ENCODE measurements at places on chromosomes 12 and 14.

DNA sequence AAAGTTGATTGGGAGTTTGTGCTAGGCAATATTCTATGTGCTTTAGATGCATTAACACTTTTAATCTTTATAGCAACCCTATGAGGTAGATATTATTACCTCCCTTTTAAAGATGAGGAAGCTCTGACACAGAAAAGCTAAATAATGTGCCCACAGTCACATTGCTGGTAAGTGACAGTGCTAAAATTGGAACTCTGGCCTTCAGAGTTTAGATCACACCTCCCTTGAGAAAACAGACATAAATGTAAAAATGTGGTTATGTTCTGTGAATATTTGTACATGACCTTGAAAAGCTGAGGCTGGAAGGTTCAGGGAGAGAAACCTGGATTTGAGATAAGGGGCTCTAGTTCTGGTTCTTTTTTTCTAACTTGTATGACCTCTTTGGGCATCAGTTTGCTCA is 1.9 kb downstream of the ABHD4 start:
- DNase-seq, result no peak

DNA sequence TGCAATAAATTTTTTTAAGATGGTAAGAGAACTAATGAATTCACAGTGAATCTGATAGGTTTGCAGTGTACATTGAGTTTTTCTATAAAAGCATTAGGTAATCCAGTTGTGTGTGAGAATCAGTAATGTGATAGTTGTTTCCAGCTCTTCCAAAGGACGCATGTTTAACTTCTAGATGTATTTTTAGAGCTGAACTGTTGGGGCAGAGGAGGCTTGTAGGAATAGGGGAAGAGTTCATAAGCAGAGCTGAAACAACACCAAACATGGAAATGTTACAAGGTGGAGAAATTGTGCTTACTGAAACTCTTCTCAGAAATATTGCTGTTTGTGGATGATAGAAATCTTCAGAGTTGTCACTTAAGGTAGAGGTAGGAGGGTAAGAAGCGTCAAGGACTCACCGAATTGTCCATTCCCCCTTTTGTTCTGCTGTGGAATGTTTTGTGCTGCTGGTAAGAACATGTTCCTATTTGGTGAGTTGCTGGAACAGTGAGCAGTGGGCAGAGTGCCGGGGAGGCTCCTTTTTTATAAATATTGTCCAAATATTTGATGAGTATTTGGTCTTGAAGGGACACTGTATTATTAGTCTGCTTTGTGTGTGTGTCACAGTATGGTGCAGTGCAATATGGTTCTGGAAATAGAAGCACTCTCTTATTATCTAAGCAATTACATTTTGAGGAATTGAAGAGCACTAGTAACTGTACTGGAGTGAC is 76.7 kb downstream of the ANO6 start:
- DNase-seq, result no peak

- no peak for DNase-seq
Measured at GRCh38 chr14:19743256-19743655, at the start of gene OR4Q3. OR4Q3 (plus strand) TSS chr14:19743571.

DNA sequence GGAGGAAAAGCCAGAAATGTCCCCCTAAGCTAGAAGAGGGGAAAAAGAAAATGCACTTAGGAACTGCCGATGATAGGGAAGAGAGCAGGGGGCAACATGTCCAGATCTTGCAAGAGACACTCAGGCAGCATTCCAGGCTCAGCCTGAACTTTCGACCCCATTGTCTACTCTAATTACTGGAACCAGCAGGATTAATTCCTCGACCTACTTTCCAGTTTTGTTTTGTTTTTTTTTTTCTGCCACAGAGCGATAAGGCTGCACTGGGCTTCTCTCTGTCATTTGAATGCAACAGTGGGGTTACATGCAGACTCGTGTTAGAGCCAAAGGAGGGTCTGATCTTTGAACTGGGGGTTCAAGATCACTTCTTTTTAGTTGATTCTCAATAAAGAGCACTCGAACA is 68.7 kb upstream of the MED13L start:
- DNase-seq, result no peak

GRCh38 chr12:127819056-127819455 is 447.9 kb upstream of the TMEM132C start:
- no peak for DNase-seq

DNA sequence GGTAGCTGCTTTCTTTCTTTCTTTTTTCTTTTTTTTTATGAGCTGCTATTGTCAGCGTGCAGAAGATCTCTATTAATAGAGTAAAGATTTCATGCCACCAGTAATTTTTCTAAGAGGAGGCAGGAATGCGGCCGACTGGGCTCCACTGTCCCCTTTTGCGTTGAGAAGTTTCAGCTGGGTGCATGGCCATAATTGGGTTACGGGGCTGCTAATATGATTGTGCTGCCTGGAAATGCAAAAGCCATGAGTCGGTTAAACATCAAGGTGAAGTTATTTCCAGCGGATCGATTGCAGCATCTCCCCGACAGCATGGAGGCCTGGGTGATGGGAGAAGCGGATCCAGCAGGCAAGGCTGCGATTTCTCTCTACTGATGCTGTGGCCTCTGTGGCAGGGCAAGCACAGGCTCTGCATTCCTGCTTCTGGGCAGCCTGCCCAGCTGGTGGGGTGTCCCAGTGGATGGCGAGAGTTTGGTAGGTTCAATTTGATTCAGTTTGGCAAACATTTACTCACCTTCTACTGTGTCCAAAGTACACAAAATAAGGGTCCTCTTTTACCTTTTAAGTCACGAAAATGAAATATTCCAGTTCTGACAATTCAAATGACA is 54.4 kb upstream of the PRMT8 start:
- DNase-seq, result peak; percentile 58

DNA sequence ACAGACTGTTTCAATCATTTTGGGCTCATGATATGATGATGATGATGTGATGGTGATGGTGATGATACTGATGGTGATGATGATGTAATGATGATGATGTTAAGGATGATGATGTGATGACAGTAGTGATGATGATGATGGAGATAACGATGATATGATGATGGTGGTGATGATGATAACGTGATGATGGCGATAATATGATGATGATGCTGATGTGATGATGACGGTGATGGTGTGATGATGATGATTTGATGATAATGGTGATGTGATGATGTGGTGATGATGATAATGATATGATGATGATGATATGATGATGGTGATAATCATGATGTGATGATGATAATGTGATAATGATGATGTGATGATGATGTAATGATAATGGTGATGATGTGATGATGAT is 612.6 kb downstream of the AACS start:
- DNase-seq, result no peak

GRCh38 chr14:77791225-77791600 is 8.7 kb upstream of the ADCK1 start:
- no peak for DNase-seq

GRCh38 chr12:52221070-52221781 is 11.8 kb upstream of the KRT7 start:
- DNase-seq, result no peak

- no peak for DNase-seq
Measured at GRCh38 chr12:27345376-27345775, 12.7 kb downstream of the BMAL2 start.

DNA sequence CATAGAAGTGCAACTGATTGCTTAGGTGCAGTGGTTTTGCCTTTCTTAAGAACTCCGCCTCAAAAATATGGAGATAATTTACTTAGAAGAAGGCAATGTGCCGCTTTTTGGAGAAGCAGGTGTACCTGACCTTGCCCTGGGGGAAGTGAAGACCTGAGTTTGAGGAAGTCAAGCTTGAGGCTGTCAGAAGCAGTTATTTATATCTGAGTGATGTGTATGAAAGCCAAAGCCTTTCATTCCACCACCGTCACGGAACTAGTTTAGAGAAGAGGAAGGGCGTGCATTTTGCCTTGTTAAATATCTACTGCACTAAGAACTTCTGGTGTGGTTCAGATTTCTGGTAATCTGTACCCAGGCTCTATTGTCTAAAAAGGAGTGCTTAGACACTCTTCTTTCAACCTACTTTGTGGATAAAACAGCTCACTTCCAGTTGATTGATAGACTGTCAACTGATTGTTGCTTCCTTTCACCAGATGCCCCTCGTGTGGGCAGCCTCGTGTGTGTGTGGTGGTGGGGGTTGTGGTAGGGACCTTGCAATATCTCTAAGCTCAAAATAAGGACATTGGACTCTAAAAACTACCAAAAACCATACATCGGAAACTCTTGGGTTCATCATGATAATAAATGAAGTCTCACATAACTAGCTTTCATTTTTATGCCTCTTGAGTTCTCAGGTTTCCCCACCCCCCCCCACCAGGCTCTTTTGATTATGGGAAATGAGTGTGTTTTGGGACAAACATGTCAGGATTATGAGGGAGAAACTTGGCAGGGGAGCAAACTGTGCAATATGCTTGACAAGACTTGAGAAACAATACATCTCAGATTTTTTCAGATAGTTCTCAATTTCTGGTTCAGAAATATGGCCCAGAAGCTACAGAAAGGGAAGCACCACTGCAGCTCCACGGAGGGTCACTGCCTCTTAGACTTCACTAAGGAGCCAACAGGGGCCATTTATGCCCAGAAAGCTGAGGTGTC is 78.6 kb downstream of the ARF6 start:
- no peak for DNase-seq

GRCh38 chr12:62562846-62563245 is 96.2 kb downstream of the MON2 start:
- DNase-seq, result no peak

Data from NCI-H2081 treated with DMSO at 0.1 percent for 48 hours (cell line).